HT-29 (cell line): ENCODE measurements at places on chromosomes 11 and 22. TPM values are rescaled to one million over a fixed set of nuclear protein-coding genes. Genes with fewer than 3 reads are reported as not detected.

Gene OR56A1
- not detected in 2 replicates for total RNA-seq

GRCh38 chr11:119297938-119298337 lies 19.0 kb downstream of the MCAM start:
- DNase-seq = no peak

Gene TMEM191C
- total RNA-seq = 2.4 and 4.5 TPM in 2 replicates

Gene MRGPRX4
- not detected in 2 replicates for total RNA-seq

DNA sequence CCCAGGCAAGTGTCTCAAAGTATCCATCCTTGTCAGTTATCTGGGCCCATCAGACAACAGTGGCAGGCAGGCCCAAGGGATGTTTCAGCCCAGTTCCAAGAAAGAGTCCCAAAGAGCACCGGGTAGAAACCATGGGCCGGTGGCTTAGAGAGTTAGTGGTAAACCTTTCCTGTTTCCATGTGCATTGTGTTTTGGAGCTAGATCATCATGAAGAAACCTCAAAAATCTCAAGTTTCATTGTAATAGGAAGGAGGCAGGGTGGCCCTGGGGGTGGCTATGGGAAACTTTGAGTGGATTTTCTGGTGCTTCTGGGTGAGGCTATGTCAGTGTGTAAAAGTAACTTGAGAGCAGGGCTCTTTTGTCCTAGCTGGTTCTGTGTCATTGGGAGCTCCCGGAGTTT lies 68.1 kb downstream of the UBASH3B start:
- DNase-seq = no peak

- no peak for DNase-seq
Observed at GRCh38 chr11:79117488-79117887, 323.3 kb downstream of the TENM4 start.

DNA sequence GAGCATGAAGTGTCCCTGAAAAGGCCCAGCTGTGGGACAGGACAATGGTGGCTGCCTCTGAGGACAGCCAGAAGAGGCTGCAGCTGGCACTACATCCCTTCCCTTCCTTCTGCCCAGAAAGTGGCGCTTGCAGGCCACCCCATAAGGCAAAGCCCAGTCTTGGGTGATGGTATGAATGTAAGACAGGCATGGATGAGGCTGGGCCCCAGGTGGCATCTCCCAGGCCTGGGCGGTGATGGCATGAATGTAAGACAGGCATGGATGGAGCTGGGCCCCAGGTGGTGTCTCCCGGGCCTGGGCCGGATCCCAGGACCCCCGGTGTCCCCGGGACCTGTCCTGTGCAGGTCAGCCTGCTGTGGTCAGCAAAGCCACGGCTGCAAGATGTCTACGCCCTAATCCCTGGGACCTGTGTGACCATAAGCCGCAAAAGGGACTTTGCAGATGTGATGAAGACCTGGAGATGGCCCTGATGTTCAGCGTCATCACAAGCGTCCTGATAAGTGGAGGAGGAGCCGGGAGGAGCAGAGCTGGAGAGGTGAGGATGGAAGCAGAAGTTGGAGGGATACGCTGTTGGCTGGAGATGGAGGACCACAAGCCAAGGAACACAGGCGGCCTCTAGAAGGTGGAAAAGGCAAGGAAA lies 181.1 kb downstream of the CTTN start:
- DNase-seq = no peak

DNA sequence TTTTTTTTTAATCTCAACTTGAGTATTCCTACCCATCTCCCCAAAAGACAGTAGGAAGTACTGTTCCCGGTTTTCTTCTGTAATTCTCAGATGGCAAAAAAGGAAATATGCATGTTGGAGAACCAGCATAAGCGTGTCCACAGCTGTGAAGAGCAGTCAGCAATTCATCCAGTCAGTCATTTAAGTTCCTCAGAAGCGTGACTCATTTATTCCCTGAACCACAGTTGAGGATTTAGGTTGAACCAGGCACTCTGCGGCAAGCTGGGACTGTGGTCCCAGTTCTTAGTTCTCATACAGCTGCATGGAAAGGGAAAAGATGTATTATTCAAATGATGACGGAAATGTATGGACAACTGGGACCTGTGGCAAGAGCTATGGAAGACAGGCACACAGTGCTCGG lies 61.0 kb upstream of the MYO18B start:
- no peak for DNase-seq

DNA sequence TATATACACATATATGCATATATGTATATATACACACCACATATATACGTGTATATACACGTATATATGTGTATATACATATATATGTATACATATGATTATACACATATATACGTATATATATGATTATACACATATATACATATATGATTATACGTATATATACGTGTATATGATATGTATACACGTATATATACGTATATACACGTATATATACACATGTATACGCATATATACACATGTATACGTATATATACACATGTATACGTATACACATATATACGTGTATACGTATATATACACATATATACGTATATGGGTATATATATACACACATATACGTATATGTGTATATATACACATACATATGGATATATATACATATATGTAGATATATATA lies 62.1 kb upstream of the HMGXB4 start:
- DNase-seq = no peak

Gene MS4A4E
- 0.43 TPM in 1 of 2 replicates, not detected in the other for total RNA-seq

Gene TMPRSS4
- total RNA-seq = 152 and 157 TPM in 2 replicates

- no peak for DNase-seq
Observed at GRCh38 chr11:88101881-88102597, 73.2 kb downstream of the RAB38 start.

GRCh38 chr22:27097506-27097905 lies 440.1 kb downstream of the MIAT start:
- no peak for DNase-seq

DNA sequence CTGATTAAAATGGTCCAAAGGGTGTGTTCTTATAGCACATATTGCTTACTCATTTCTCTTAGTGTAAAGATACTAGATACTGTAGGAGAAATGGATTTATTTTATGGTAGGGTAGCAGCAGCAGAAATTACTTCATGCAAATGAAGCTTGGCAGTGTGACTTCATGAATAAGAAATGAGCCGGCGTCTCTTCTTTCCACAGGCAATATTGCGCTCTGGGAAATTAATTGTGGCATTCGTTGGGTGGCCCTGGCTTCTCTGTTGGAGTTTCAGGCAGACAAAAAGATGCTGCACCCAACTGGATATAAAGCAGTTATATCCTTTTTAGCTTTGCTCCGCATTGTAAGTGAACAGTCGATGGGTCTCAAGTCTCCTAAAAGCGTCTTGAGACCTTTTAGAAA lies 211.0 kb upstream of the NAV2 start:
- DNase-seq = no peak

GRCh38 chr11:84319863-84320262 lies 1033.7 kb upstream of the CCDC90B start:
- DNase-seq = no peak

GRCh38 chr11:108703916-108704315 lies 39.0 kb downstream of the DDX10 start:
- DNase-seq = no peak

Gene YPEL1
- total RNA-seq = 0.26 and 4.2 TPM in 2 replicates

GRCh38 chr11:61266602-61267001 lies 25.6 kb downstream of the PGA5 start:
- no peak for DNase-seq
